ENCODE measurements at places on chromosomes 12 and 14.
A peak's percentile ranks its signal among the peaks of the same experiment; 100 is the strongest.

DNA sequence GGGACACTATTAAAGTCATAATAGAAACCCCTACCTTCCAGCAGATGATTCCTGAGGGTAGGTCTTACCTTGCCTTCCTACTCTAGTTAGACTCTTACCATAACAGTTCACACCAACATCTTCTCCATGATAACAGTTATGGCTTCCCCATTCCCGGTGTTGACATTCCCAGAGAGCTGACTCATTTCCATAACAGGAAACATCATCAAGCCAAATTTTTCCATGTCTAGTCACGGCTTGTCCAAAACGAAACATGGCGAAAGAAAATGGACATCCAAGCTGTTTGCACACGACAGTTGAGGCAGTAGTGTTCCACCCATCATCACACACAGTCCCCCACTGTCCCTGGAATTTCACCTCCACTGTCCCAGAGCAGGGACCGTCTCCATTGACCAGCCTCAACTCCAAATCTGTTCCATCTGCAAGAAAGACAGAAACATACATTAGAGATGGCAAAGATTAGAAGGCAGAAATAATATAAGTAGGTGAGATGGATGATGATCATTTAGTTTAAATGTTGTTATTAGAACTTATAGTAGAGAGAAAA, 10.6 kb downstream of the CD163L1 start:
- no peak for DNase-seq

DNA sequence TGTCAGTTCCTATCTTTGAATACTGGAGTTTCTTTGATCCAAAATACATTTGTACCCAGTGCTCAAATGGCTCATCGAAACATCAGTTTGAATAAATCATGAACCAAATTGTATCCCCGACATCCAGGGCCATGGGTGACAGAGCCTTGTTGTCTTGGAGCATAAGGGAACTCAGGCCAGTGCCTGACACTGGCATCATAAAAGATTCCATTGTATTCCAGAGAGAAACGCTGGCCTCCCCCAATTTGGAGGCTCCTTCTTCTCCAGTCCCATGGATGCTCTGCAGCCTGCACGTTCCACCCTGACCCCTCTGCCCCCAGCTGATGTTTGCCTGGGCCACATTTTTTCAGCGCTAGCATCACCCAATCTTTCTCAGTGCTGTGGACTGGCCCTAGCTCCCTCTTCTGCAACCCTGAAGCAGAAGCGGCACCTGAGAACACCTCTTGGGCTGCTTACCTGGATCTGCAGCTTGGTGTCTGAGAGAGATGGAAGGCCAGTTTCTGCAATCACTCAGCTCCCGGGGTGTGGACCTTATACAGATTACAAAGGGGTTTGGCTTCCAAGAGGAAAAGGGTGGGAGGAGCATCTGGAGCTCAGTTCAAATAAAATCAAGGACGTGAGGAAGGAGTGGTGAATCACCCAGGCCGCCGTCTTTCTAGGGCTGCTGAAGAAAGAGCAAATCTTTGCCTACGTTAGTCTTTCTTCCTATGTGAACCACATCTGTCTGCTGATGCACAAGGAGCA, at the start of gene RNASE1:
TSS of gene RNASE1 (minus strand) at position 504 of the 744 bp plus-strand sequence. CDS start 776 bp downstream, outside the sequence.
- no peak for DNase-seq

DNA sequence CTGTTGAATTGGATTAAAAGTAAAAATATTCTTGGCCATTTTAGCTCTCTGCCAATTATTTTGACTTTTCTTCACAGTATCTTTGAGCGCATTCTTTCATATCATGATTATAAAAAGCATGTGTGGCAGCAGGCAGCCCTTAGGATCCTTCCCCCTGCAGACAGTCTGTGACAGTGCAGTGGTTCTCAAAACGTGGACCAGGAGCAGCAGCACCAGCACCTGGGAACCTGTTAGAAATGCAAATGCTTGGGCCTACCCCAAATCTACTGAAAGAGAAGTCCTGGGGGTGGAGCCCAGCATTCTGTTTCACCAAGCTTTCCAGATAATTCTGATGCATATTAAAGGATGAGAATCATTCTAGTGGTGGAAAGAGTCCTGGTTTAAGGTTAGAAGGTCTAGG, 155.6 kb downstream of the MON2 start:
- no peak for DNase-seq

DNA sequence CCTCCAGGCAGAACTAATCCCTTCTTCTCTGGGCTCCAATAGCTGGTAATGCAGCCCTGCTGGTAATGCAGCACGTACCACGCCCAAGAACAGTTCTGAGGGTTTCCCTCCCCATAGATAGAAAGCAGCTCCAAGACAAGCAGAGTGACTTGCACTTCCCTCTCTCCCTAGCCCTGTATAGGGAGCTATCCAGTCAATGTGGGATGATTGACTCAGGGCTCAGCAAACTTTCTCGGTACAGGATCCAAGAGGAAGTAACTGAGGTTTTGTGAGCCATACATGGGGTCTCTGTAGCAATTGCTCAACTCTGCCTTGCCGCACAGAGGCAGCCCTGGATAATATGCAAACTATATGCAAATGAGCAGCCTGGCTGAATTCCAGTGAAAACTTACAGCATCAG, 15.5 kb upstream of the FKBP4 start:
- DNase-seq: no peak

DNA sequence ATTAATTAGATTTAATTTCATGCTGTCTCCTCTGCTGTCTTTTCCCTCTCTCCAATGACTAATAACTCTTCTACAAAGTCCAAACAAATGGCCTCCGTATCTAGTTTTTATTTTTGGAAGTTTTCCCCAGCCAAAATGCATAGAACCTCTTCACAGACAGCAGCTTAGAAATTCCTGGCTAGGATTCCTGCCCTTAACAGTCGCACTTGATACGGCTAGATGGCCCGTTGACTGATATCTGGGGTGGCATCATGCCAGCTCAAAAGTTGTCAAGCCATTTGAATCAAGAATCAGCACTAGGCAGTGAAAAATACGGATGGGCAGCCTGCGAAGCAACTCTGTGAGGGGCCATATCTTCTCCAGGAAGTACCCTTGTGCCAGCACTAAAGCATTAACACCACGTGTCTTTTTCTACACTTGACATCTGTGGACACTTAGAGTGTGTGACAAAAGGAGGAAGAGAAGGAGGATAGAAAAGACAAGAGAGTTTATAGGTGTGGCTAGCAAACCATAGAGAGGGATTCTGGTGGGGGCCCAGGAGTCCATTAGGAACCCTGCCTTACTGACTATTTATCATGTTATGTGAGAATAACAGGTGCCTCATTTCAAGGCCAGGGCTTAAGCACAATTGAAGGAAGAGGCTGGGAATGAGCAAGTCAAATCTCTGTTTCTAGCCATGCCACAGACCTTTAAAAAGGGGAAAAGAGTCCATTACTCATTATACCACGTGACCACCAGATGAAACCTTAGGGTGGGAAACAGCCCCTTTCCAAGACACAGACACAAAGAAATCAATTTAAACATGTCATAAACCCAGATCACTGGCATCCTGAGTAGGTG, 39.2 kb upstream of the KRR1 start:
- no peak for DNase-seq

DNA sequence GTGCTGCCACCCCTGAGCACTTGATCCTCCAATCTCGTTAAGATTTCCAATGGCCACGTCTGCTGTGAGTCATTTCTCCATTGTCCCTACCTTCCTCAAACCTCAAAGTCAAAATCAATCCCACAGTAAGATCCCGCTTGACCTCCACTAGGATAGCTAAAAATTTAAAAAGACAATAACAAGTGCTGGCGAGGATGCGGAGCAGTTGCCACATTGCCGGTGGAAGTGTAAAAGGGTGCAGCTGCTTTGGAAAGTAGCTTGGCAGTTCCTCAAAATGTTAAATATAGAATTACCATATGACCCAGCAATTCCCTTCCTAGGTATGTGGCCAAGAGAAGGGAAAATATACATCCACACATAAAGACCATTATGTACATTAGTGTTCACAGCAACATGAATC, 9.5 kb upstream of the BCL7A start:
- no peak for DNase-seq

DNA sequence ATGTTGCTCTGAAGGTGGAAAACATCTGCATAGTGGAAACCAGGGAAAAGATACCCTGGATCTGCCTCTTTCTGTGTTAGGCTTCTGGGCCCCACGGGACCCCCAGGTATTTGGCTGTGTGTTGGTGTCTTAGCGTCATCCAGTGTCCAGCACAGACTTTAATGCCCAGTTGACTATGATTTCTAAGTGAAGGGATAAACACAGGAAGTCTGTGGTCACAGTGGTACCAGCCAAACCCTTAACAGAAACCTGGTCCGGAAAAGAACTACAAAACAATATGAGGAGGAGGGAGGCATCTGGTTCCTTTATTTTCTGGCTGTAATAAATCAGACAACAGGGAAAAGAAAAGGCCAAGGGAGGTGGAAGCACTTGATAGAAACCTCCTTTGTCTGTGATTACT, 56.4 kb downstream of the CMKLR1 start:
- DNase-seq: no peak

DNA sequence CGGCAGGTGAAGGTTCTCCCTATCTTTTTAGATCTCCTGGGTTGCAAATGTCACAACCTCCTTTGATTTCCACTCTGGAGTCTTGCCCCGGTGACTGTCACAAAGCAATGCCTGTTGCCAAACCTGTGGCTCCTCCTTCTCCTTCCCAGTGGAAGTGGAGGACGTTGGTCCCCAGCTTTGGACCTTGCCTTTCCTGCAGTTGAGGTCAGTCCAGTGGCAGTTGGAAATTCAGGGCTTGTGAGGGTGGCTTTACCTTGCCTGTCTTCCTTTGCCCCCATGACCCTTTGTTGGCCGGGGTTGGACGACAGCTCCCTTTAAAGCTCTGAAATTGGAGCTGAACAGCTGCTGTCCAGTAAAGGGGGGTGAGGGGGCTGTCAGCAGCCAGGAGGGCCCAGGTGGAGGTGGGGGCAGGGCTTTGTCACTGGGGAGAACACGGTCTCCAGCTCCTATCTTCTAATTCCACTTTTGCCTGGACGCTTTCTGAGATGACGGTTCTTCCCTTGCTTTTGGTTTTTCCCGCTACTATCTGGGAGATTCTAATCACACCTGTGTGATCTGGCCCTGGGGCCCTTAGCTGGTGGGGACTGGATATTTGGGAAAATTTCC, 4.1 kb downstream of the TEAD4 start:
- no peak for DNase-seq

- no peak for DNase-seq
Observed at GRCh38 chr12:45310627-45310968, 94.7 kb downstream of the ANO6 start.

DNA sequence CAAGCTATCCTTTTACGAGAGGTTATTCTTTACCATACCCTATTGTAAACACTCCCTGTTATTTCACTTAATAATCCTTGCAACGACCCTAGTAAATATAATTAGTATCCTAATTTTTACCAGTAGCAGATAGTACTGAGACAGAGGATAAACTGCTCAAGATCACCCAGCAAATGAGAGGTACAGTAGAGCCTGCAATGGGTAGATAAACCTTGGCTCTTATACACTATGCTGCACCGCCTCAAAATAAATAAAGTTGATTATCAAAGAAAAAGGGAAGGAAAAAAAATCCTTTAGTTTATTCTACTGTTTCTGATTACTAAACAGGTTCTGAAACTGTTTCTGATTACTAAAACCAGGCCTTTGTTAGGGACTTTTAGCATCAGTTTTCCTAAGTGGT, 22.5 kb downstream of the YBX3 start:
- no peak for DNase-seq

DNA sequence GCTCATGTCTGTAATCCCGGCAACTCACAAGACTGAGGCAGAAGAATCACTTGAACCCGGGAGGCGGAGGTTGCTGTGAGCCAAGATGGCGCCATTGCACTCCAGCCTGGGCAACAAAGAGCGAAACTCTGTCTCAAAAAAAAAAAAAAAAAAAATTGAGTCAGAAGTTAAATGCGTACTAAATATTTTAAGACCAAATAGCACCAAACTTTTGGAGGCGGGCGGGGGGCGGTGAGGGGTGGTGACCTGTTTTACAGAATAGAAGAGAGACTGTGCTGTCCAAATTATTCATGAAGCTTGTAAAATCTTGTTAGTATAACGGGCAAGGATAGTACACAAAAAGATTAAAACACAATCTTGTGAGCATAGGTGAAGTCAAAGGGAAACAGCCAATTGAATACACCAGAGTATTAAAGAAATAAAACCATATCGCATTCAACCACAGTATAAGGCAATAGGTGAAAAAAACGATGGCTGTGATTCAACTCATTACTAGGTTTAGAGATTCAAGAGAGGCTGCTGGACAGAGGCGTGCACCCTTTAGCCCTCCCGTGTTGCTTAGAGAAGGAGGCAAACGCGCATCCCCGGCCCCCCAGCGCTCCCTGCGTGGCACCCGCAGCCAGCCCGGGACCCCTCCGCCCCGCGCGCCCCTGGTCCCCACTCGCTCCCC, 571 bp downstream of the ZNF891 start:
- no peak for DNase-seq

GRCh38 chr12:12007001-12007712, 63.6 kb upstream of the BCL2L14 start:
- DNase-seq: peak; percentile 53

- no peak for DNase-seq
Observed at GRCh38 chr12:92473564-92473963, 229.2 kb upstream of the PLEKHG7 start.
